ENCODE measurements at places on chromosomes 7 and 10.

DNA sequence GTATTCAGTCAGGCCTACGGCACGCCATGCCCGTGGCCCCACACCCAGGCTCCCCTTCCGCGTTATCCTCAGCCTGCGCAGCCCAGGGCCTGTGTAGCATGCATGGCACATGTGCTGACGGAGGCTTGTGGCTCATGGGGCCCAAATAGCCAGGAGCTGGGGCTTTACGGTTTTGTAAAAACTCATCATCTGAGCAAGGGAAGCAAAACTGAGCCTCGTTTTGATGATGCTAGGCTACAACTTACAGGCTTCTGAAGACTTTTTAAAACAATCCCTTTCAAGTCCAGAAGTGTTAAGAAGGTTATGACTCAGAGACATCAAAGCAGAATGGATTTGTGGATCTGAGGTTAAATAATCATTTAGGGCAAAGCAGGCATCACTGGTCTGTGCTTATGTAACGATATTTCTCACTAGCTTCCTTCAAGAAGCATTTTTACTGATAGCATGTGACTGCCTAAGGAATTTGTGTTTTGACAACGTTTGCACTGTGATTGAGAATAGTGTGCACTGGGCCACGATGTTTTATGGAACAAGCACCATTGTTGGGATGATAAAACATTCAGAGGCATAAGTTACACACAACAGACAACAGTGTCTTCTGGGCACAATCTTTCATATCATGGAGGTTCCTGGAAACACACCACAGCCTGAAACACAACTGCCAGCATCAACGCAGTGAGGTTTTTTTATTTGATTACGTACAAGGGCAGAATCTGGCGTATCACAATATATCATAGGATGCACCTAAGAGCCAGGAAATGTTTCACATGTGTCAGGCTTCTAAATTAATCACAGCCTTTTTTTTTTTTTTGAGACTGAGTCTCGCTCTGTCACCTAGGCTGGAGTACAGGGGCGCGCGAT lies 274.3 kb downstream of the CCDC3 start:
- DNase-seq, result no peak

GRCh38 chr10:103855852-103856796 lies 748 bp upstream of the SH3PXD2A start:
- DNase-seq, result no peak

DNA sequence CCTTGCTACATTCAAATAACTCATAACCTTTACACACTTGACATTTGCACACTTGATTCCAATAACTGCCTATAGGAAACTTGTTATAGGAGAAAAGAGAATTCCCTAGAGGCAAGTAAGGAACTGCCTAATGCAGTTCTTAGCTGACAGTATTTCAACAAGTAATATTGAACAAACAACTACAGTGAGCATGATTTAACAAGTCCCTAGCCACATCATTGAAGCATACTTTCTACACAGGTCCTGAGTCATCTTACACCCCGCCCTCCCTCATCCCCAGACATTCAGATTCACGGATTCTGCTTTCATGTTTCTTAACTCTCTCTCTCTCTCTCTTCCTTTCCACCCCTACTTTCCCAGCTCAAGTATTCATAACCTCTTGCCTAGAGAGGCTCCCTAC lies 153.5 kb downstream of the LSM5 start:
- DNase-seq, result no peak

- DNase-seq, result no peak
Measured at GRCh38 chr10:48990226-48990625, 50.6 kb upstream of the LRRC18 start.

DNA sequence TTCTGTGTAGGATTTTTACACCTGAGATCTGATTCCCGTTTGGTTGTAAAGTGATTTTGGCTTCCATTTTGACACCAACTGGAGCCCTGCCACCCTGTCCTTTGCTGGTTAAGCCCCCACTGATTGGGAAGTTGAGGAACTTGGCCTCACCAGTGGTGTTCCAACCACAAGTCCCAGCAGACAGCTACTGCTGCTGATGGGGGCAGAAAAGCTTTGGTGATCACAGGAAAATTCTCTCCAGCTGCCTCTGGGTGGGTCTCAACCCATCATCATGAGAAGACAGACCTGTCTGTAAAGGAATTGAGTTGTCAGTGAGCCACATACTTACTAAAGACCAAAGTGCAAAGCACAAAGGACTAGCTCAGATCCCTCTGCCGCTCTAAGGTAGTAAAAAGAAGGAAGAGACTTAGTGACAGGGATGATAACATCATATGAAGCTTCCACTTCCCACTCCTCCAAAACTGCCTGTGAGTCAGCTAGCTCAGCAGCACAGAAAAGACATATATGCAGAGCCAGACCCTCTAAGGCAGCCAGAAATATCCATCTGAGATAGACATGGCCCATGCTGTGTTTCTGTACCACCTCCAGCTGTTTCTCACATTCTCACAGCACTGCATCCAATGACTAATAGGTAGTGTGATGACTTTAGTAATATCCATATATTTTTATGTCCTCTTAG lies 22.4 kb upstream of the LRRC17 start:
- no peak for DNase-seq

Measured in thyroid gland (tissue), 4 donors.